Stimulated activated CD8-positive, alpha-beta memory T cell treated with anti-CD3 and anti-CD28 coated beads, Interleukin-15, amount 100 ng/mL, for 24 hours (primary cell): ENCODE measurements at places on chromosomes 5 and 9.

- DNase-seq = no peak
Measured at GRCh38 chr5:112869948-112870347, 8.9 kb downstream of the SRP19 start.

DNA sequence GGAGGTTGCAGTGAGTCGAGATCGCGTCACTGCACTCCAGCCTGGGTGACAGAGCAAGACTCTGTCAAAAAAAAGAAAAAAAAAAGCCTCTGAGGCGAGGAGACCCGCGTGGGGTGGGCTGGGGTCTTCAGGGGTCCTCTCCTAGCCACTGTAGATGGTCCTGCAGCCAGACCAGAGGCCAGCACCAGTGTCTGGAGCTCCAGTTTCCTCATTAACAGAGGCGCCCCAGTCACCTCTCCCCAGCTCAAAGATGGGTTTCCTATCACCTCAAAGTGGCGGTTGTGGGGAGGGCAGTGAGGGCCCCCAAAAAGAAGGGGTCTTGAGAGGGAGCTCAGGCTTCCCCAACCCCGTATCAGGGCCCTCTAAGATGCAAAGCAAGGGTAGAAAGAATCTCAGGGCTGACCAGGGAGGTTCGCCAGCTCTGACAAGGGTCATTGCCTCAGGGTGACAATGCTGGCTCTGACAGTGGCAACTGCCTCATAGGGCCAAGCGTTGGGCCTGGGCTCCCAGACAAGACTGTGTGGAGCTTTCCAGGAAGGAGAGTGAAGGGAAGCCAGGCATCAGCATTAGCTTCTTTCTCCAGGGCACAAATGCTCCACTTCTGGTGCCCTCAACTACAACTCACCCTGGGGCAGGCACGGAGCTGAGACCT is 15.0 kb downstream of the STK10 start:
- DNase-seq = no peak

GRCh38 chr9:107593224-107593870 is 103.8 kb upstream of the KLF4 start:
- no peak for DNase-seq

- no peak for DNase-seq
Measured at GRCh38 chr9:110977259-110977709, 61.0 kb downstream of the LPAR1 start.

DNA sequence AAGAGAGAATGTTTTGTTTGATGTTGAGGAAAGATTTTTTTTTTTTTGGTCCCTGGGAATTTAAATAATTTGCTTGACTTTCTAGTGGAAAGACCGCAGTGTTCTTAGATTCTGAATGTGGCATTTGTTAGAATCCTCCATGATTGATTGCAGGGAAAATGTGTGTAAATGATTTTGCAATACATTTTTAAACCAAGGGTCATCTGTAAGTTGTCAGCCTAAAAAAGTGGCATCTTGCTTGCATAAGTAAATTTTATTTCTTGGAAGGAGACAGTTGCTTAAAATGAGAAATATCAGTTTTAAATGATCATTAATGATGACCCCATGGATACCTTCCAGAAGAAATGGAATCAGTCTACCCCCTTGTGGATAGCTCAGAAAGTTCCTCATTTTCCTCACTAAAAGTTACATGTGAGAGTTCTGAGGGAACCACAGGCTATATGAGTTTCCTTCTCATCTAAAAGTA is 105.1 kb upstream of the SLC25A48 start:
- no peak for DNase-seq

GRCh38 chr5:59838989-59839388 is 54.5 kb downstream of the PDE4D start:
- no peak for DNase-seq

DNA sequence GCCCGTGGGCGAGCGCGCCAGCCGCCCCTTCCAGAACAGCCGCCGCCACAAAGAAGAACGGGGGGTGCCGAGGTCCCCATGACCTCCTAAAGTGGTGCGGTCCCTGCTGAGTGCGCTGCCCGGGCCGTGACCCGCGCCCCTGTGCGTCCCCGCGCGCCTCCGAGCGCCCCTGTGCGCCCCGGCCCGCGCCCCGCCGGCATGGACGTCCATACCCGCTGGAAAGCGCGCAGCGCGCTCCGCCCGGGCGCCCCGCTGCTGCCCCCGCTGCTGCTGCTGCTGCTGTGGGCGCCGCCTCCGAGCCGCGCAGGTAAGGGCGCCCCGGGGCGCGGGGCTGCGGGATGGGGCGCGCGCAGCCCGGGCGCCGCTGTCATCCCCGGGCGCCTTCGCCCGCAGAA is 384 bp downstream of the COL5A1 start:
- no peak for DNase-seq

DNA sequence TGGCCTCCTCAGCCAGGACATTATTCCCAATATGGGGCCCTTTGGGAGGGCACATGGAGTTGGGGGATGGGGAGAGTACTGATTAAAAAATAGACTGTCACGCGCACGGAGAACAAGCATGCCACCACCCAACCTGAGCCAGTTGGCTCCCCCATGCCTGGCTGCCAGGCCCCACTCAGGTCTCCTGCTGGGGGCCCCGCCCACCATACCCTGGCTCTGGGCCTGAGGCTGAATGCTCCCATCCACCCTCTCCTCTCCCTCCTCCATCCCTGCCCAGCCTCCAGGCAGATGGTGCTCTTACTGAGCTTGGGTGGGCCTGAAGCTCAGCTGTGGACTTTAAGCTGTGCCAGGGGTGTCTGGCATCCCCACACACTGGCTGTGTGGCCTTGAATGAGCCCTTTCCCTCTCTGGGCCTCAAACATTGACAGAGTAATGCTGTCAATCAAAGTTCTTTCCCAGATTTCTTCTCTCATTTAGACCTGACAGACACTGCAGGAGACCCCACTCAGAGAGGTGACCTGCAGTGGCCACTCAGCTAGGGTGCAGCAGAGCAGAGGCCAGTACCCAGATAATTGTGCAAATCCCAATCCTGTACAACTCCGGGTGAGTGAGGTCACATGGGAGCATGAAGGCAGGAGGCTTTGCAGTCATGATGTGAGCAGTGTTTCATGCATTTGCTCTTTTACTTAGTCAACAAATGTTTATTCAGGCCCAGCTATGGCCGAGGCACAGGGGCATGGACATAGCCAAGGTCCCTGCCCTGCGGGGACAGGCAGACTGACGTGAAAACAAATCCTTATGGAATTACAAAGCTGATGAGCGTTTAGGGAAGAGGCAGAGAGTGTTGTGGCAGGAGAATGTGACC is 9.8 kb upstream of the SYNPO start:
- no peak for DNase-seq

DNA sequence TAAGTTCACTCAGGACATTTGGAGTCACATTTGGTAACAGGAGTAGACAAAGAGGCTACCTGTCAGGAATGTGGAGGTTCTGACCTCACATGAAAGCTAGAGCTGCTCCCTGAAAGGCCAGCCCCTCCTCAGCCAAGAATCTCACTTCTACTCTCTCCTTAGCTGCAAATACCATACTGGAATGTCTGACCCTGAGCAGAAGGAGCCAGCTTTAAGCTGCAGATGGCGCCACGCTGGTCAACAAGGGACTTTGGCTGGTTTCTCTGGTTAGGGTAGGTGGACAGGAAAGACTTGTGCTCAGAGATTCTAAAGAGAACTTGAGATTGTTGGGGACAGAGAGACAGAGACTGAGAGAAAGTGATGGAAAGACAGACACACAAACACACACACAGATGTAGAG is 21.9 kb downstream of the ASTN2 start:
- no peak for DNase-seq

GRCh38 chr5:56712895-56713591 is 102.3 kb upstream of the MAP3K1 start:
- no peak for DNase-seq

DNA sequence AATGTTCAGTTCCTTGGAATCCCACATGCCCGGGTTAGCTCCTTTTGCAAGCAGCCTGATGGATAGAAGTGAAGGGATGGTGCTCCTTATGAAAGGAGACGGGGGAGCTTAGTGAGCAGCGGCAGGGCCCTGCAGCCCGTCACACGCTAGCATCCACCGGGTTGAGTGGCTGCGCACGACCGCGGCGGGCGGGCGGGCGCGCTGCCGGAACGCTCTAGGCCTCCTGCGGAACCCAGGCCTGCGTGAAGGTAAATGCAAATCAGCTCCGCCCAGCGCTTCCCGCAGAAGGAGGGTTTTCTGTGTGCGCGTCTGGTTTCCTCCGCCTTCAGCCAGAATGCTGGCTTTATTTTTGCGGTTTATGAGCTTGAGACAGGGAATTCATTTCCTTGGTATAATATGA is 19.8 kb downstream of the IL12B start:
- no peak for DNase-seq

- no peak for DNase-seq
Measured at GRCh38 chr9:98900725-98901124, 43.0 kb upstream of the COL15A1 start.

GRCh38 chr5:132416306-132417009 is 46.9 kb downstream of the SLC22A5 start:
- no peak for DNase-seq

- DNase-seq = no peak
Measured at GRCh38 chr5:42593591-42593990, 163.0 kb upstream of the CCDC152 start.

DNA sequence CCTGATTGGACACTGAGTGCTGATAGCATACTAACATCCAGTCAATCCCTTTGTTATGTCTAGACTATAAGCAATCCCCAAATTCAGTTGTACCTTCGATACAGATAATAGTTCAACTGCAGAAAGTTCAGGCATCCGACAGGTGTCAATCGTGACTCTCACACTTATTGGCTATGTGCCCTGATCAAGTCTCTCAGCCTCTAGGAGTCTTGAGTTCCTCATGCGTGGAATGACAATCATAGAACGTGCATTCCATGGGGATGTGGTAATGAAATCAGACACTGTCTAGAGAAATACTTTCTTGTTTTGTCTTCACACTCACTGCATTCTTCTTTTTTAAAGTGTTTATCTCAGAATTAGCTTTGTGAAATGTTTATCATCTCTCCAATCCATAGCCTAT is 4.8 kb downstream of the ANKRD34B start:
- no peak for DNase-seq

DNA sequence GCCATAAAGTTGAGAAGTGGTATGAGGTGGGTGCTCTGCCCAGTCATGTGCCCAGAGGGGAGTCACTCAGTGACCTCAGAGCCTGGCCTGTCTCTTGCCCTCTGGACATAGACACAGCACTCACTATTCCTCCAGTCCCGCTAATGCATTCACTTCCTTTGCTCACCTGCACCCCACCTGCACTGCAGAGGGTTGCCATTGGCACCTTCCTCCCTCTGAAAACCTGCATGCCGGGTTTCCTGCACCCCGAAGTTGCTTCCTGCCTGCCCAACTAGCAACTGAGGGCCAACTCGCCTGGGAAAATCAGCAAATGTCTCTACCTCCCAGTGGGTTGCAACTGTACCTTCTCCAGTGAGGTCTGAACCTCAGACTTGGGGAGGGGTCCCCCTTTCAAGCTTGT is 48.1 kb upstream of the SPTLC1 start:
- no peak for DNase-seq

- DNase-seq = no peak
Measured at GRCh38 chr5:73370640-73371583, 77.7 kb downstream of the FOXD1 start.

DNA sequence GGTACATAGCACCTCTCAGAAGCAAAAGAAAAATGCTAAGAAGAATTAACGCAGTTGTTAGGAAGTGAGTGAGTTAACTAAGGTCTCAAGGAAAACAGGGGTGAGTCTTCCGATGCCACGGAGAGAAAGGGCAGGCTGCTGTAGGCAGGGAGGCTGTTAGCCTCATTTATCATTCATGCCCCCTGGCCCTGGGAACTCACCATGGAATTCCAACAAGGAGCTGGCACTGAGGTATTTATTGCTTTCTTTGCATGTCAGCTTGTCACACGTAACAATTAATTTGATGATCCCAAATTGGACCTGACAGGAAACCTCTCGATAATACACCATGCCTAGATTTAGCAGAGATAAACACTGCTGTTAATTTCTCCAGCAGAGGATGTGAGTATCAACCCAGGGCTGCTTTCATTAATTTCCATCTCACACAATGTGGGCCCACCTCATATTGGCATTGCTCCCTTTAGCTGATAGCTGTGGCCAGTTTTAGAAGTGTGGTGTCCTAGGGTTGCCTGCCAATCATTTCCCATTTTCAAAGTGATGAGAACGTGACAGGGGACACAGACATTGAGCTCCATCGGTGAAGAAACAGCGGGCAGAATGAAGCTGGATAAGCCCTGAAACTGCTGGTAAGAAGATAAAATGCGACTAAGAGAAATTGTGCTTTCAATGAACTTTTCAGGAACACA is 45.3 kb downstream of the DAP start:
- DNase-seq = no peak

GRCh38 chr5:155884041-155884440 is 442.9 kb upstream of the SGCD start:
- DNase-seq = no peak

DNA sequence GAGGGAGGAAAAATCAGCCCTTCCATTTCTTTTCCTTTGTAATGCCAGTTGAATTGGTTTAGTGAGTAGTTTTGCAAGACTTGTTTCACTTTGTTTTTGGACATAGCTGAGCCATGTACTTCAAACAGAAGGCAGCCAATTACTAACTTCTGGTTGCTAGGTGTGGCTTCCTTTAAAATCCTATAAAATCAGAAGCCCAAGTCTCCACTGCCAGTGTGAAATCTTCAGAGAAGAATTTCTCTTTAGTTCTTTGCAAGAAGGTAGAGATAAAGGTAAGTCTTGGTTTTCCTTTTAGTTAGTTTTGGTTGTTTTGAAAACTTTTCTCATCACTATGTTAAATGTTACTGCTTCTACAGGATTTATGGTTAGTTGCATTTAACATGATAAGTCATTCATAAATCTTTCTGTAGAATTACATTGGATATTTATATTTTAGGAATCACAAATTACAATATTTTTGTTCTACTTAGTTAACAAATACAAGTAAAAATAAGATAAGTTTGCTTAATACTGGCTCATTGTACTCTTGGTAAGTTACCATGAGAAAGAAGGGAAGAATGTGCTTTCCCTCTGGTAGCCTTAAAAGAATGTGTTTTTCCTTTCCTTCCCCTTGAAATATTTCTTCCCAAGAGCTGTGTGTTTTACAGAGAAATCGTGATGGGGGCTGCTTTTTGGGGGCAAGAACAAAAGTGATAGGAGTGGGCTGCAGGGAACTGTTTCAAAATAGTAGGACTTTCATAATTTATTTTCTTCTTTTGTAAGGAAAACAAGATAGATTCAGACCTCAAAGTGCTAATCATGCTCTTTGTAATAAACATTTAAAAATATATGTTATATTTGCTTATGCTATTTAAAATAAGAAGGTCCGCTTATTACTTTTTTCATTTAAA is at the start of gene ANXA1:
Gene ANXA1, plus strand, starts transcription at position 213 of the 890 bp plus-strand sequence. CDS start 6,671 bp downstream, outside the sequence.
- no peak for DNase-seq
